Transverse colon (tissue), 4 donors: ENCODE measurements at places on chromosomes 5 and 9. TPM values are rescaled to one million over a fixed set of nuclear protein-coding genes. Genes with fewer than 3 reads are reported as not detected.
A peak's percentile ranks its signal among the peaks of the same experiment; 100 is the strongest.

The BTNL8 gene
- total RNA-seq, result 19.7 TPM

The UBE2QL1 gene
- 0.96 TPM for total RNA-seq

The FIBCD1 gene
- not detected for total RNA-seq

The LCN10 gene
- total RNA-seq, result 0.96 TPM

The DMRTA1 gene
- total RNA-seq, result 1.4 TPM

The PCDHA10 gene
- total RNA-seq, result not detected

The IGFBPL1 gene
- not detected for total RNA-seq

DNA sequence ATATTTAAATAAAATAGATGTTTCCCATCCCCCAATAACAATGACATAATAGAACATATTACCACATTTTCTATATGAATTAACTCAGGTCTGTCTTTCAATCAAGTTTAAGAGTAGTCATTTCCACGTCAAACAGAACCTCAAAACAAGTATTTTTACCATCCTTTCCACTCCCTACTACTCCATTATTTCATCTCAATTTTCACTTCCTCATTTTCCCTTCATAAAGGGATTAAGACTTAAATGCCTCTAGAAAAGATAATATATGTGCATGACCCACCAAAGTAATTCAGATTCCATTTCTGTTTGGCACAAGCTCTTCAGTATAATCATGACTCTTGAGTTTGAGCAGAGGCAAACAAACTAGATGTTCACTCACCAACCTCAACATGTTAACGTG is 40.4 kb downstream of the ELOVL7 start:
- no peaks in the 10 kb centered on the region for H3K4me1 ChIP-seq
- H3K36me3 ChIP-seq, result no peaks in the 10 kb centered on the region
- no peak overlapping the region for H3K27ac ChIP-seq
- H3K4me3 ChIP-seq, result no peak overlapping the region
- no peak for DNase-seq
- no peaks in the 10 kb centered on the region for H3K27me3 ChIP-seq

- no peak for DNase-seq
- H3K36me3 ChIP-seq, result peaks cover 21% of the 10 kb centered on the region
- H3K4me3 ChIP-seq, result no peak overlapping the region
- H3K27me3 ChIP-seq, result no peaks in the 10 kb centered on the region
These were observed 50.8 kb downstream of the AMBP start for GRCh38 chr9:114027159-114027862.

DNA sequence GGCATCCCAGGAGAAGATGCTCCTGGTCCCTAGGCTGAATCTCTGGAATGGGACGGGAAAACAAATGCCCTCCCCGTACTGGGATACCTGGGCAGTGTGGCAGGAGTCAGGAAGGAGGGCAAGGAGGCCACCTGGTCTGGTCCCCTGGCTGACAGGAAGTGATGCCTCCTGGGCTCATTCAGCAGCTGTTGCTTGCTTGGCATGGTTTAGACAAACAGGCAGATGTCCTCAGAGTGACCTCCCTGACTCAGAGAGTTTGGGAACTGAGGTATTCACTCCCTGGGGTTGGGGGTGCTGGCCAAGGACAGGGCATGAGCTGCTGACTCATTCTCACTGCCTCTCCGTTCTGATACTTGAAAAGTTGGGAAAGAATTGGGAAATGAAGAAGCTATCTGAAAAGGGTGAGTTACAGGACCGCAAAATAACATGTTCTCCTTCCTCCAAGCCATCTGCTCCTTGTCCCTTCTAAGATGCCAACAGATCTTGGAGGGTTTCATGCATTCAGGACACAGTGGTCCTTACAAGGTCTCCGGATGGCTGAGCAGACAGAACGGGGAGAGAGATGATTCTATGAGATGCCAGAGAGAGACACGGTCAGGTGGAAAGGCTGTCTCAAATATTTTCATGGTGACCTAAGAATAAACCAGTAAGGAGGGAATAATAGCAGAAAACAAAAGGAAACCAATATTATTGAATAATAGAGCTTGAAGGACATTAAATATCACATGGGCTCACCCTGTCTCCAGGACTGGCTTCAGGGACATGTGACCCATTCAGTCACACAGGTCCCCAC is 534.5 kb downstream of the BNC2 start:
- H3K27ac ChIP-seq, result peak overlapping the region; percentile 25
- peak; percentile 43 for DNase-seq
- no peaks in the 10 kb centered on the region for H3K36me3 ChIP-seq
- H3K4me1 ChIP-seq, result no peaks in the 10 kb centered on the region
- H3K27me3 ChIP-seq, result no peaks in the 10 kb centered on the region

GRCh38 chr5:80230269-80230992 is 25.4 kb downstream of the SERINC5 start:
- no peaks in the 10 kb centered on the region for H3K36me3 ChIP-seq
- peak overlapping the region; percentile 63 for H3K27ac ChIP-seq
- H3K4me1 ChIP-seq, result peaks cover 85% of the 10 kb centered on the region
- DNase-seq, result no peak
- H3K27me3 ChIP-seq, result no peaks in the 10 kb centered on the region

DNA sequence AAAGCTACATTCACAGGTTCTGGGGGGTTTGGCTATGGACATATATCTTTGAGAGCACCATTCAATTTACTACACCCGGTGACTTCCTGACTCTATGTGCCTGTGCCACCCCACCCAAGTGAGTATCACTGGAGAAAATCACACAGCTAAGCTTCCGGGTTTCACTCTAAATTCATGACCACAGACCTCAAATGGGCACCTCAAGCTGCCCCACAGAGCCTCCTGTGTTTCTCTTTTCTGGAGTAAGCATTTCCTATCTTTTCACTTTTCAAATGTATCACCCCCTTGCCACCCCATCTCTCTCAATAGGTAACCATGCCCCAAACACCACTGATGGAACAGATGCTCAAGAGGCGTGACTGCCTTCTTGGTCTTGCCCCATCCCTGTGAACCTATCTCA is 49.2 kb upstream of the NEK6 start:
- H3K27ac ChIP-seq, result no peak overlapping the region
- no peak for DNase-seq
- no peaks in the 10 kb centered on the region for H3K27me3 ChIP-seq
- no peak overlapping the region for H3K4me3 ChIP-seq

- H3K4me3 ChIP-seq, result peak overlapping the region; percentile 23
- no peak overlapping the region for H3K27ac ChIP-seq
- peaks cover 92% of the 10 kb centered on the region for H3K27me3 ChIP-seq
- peak; percentile 65 for DNase-seq
- no peaks in the 10 kb centered on the region for H3K36me3 ChIP-seq
These were observed 44.3 kb upstream of the BICD2 start for GRCh38 chr9:92808726-92809451.
